EL (cell line): ENCODE measurements at places on chromosomes 13 and 19.

GRCh38 chr13:111476197-111476596 is 155.8 kb downstream of the TEX29 start:
- no peak for DNase-seq

GRCh38 chr13:38180126-38180525 is 169.5 kb upstream of the UFM1 start:
- peak; percentile 73 for DNase-seq

DNA sequence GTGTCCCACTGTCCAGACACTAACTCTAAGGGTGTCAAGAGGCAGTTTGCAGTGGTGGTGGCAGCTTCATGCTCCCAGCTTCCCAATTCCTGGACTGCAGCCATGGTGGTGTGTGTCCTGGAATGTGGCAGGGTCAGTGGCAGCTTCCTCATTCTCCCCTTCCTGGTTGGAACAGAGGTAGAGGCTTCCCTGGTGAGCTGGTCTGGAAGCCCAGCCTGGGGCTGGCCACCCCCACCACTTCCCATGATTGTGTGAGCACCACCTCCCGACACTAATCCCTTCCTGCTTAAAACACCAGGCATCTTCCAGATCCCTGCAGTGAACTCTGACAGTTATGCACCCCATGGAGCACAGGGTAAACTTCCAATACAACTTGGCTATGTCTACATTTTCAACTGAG is 134.9 kb downstream of the RAP2A start:
- DNase-seq, result no peak

DNA sequence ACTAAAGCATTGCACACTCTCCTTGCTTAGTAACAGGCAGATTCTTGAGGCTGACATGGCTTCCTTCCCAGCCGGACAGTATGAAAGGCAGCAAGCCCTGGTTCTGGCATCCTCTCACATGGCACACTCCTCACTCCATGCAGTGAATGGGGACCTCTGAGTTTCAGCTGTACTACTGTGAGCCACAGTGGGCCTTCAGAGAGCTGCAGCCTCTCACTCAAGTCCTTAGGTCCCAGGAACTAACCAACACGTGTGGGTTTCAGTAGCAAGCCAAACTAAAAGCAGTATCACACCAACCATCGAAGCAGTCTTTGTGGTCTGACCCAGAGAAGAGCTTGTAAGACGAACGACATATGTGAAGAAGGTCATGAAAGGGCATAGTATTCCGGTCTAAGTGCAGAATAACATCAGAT is 128.2 kb downstream of the TBC1D4 start:
- DNase-seq, result no peak

DNA sequence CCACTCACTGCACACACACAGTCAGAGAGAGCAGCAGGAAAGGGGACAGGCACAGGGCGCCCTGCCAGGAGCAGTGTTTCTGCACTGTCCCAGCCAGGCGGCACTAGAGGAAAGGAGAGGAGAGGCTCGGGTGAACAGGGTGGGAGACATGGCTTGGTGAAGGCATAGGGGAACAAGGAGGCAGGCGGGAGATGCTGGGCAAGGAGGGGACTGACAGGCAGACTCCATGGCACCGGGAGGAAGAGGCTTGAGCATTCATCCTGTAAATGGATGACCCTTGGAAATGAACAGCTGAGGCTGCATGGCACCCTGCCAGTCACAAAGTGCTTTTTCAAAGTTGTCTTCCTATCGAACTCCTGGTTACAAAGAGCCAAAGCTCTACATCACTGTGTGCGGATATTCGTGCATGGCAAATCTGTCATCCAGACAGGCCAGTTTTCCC is 22.4 kb downstream of the MED26 start:
- no peak for DNase-seq

- no peak for DNase-seq
These were observed 294.6 kb downstream of the ITGBL1 start for GRCh38 chr13:101747039-101747438.

GRCh38 chr13:34747507-34747906 is 194.6 kb upstream of the NBEA start:
- DNase-seq, result no peak

DNA sequence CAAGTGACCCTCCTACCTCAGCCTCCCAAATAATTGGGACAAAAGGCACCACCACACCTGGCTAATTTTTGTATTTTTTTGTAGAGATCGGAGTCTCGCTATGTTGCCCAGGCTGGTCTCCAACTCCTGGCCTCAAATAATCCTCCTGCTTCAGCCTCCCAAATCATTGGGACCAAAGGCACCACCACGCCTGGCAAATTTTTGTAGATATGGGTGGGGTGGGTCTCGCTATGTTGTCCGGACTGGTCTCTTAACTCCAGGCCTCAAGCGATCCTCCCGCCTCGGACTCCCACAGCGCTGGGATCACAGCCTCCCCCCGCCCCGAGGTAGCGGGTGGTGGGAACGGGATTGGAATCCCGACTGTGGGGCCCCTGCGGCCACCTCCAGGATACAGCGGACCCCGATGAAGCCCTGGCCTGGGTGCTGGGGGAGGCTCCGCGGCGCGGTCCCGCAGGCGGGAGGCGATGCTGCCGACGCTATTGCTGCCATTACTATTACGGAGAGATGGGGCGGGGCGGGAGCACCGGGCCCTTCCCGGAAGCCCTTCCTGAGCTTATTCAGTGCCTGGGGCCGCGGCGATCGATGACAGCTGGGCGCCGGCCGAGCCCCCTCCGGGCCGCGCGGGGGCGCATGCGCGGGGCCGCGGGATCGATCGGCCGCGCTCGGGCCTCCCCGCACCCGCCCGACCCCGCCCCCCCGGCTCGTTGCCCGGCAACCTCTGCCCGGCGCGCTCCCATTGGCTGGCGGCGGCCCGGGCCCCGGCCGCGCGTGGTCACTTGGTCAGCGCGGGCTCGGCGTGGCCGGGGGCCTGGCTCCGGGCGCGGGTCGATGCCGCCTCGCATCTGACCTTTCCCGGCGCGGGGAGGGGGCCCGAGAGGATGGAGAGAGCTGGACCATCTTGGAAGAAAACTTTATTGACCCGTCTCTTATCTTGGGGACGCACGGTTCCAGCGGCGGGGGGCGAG is 27.9 kb upstream of the ONECUT3 start:
- peak; percentile 69 for DNase-seq

DNA sequence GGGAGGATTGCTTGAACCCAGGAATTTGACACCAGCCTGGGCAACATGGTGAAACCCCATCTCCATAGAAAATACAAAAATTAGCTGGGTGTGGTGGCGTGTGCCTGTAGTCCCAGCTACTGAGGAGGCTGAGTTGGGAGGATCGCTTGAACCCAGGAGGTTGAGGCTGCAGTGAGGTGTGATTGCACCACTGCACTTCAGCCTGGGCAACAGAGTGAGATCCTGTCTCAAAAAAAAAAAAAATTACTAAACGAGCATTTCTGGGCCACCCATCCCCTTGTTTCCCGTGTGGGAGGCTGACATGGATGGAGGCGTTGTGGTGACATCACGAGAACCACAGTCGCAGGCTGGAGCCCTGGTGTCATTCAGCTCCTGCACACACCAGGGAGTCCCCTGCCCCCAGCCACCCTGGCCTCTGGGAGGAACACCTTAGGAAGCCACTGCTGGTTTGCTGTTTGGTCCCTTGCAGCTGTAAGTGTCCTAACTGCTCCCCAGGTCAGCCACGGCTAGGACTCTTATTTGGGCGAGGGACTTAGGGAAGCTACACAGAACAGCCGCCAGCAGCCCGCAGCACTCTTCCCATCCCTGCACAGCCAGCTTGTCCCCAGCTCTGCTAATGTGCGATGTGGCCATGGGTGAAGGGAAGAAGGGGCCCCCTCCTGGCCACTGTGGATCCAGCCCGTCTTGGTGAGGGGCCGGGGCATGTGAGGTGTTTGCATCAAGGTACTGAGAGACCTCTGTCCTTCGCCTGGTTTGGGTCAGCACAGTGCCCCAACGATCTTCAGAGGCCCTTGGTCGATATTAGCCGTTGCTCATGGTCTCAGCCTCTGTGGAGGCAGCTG is 12.7 kb downstream of the NKPD1 start:
- DNase-seq, result no peak

DNA sequence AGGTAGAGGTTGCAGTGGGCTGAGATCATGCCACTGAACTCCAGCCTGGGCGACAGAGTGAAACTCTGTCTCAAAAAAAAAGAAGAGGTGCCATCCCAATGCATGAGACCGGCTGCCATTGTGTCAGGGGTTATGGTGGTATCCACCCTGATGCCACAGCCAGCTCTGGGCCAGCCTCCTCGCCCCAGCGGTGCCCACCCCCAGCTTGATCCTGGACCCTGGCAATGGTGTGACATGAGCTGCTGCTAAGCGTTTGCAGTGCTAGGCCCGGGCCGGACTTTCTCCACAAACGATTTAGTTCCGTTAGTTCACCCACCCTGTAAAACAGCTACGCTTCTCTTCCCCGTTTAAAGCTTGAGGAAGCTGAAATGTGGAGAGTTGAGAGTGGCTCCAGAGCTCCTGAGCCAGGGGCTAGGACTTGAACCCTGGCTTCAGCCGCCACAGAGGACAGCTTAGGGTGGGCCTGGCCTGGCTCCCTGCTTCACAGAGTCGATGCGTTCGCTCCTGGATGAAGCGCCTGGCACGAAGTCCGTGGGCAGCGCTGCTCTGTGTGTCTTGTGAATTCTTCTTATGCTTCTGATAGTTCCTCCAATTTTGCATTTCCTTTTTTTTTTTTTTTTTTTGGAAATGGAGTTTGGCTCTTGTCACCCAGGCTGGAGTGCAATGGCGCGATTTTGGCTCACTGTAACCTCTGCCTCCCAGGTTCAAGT is 25.5 kb downstream of the NKPD1 start:
- no peak for DNase-seq

GRCh38 chr13:50365408-50366391 is 350.5 kb downstream of the KCNRG start:
- DNase-seq, result peak; percentile 30

GRCh38 chr13:96958286-96958891 is 35.9 kb downstream of the OXGR1 start:
- peak; percentile 28 for DNase-seq

- no peak for DNase-seq
These were observed 277.5 kb upstream of the SGCG start for GRCh38 chr13:22903301-22903700.

DNA sequence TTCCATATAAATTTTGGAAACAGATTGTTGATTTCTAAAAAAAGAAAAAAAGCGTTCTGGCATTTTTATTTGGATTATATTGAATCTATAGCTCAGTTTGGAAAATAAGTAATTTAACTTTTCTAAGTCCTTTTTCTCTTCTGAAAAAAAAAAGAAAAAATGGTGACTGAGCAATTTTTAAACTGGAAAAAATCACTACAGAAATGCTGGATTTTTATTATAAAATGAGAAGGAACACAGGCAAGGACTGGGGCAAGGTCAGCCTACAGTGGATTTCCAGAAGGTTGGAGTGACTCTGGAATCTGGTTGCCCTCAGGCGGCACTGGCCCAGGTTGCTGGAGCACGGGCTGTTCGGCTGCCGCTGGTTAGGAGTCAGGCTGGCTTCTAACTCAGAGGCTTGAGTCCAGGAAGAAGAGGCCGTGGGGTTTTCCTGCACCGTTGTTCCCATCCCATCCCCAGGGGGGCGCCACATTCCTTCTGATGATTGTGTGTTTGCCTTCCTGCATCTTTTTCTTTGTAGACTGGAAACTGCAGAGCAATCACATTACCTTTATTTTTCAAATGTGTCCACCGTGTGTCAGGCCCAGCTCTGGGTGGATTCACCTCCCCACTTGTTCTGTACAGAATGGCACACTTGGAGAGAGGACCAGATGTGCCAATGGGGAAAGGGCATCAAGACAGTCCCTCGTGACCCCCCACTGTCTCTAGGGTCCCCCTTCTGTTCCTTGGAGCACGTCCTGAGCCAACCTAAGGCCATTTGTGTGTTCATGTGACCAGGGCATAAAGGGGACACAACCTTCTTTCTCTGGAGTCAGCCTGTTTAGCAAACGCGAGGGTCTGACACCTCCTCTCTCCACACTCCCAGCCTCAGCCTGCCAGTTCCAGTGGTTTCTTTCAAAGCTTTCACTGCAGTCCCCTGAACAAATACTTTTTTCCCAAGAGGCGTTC is 44.5 kb upstream of the GTF3A start:
- peak; percentile 70 for DNase-seq

- peak; percentile 32 for DNase-seq
These were observed 1.9 kb downstream of the MAN2B1 start for GRCh38 chr19:12664406-12665280.
